ENCODE measurements at places on chromosomes 4 and X.

DNA sequence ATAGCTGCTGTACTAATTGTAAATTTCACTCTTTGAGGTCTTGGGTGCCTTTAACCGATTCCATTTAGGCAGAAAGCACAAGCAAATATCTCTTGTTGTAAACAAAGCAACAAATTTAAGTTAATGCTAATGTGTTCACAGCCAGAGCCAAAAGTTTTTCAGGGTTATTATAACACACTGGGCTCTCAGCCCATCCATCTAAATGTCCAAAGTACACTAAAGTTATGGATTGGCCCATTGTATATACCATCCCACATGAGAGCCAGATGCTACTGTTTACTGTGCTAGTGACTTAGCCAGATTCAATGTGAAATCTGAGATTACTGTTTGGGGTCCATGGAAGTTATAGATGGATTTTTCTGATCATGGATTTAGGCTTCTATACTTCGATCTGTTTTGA is 186.7 kb downstream of the LARP7 start:
- no peak for DNase-seq

GRCh38 chrX:120664081-120664480 is 34.2 kb upstream of the C1GALT1C1 start:
- DNase-seq, result no peak

DNA sequence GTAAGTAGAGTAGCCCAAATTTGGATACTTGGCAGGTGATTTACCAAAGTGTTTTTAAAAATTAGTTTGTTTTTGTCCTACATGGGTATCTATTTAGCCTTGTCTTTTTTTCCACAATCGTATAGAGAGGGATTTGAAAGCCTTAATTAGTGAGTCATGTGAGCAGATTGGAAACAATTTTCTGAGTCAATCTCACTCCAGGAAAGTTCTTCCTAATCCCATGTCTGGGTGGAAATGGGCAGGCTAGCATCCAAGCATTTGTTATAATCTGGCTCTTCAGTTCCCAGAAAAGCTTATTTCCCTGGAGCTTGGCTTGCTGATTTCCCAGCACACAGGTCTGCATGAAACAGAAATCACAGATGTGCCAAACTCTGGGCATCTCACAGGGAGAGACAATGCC is 426.9 kb upstream of the BOD1L1 start:
- DNase-seq, result no peak

DNA sequence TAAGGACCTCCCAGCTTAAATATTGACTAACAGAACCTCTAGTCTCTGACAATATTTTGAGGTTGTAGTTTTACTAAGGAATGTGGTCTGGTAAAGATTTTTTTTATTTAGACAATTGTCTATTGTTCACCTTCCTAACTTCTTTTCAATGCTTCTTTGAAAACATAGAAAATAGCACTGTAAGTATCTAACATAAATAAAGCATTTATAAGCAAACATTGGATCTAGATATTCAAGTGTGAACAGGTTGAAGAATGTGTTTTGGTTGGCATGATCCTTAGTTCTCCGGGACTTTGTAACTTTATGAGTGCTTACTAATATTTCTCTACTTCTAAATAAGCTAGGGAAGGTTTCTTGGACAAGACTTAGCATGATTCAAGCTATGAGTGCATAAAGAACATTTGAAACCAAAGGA is 285.4 kb upstream of the ARSJ start:
- no peak for DNase-seq

GRCh38 chr4:128455480-128455879 is 167.9 kb upstream of the PGRMC2 start:
- no peak for DNase-seq

DNA sequence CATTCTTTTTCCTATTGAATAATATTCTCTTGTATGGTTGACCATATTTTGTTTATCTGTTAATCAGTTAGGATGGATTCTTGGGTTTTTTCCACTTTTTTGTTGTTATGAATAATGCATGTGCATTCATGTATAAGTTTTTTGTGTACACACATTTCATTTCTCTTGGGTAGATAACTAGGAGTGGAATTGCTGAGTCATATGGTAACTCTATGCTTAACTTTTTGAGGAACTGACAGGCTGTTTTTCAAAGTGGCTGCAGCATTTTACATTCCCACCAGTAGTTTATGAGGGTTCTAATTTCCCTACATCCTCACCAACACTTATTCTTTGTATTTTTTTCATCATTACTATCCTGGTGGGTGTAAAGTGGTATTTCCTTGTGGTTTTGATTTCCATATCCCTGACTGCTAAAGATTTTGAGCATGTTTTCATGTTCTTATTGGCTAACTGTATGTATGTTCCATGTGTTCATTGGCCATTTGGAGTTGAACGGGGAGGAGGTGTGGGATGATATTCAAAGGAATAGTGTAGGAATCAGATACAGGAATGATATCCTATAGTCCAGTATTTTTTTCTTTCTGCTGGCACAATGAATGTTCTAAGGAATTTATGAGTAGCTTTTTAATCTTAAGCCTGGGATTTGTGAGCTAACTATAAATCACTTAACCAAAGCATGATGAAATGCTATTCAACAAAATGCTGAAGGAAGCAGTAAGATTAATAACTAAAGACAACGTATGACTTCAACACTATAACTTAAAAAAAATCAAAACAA is 114.3 kb downstream of the AMELX start:
- no peak for DNase-seq

GRCh38 chr4:189060104-189060503 is 880.6 kb upstream of the FRG1 start:
- DNase-seq, result no peak
